ENCODE measurements at places on chromosomes 7 and 10.

DNA sequence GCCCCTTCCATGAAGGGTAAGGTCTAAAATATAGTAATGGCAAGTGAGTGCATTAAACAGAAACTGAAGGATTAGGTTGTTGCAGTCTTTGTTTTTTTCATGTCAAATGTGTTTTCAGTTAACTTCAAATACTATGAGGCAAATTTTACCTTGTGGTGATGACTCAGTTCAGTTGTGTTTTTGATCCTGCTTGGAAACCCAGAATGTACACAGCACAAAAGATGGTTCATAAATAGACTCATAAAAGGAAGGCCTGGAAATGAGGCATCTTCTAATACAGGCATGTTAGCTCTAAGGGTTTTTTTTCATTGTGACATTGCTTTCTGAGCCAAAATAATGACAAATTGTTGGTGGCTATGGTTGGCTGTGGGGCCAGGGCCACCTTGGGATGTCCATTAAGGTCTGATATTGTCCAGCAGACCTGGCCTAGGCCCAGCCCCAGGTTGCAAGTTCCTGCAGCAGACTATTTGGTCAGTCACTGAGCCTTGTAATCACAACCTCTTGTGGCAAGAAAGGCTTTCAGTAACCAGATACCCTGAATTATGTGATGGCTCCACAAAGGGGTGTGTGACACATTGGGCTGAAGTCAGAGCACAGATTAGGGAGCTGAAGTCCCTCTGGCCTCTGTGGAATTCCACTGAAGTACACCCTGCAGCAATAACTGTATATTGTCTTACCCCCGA is 69.0 kb upstream of the SAMD8 start:
- peak; percentile 79 for DNase-seq

- DNase-seq, result no peak
These were observed 27.8 kb downstream of the KLF6 start for GRCh38 chr10:3757250-3757637.

DNA sequence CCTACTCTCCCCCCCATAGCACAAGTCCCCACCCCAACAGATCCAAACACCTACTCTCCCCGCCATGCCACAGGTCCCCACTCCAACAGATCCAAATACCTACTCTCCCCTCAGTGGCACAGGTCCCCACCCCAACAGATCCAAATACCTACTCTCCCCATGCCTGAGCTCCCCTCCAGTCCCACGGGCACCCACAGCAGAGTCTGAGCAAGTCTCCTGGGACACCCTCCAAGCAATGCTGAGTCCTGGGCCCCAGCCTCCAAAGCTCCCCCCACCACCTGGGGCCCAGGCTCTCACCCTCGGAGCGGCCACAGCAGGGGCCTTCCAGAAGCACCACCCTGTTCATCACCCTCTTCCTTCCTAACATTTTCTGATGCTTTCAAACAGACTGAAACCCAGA is 63.9 kb upstream of the DNAAF5 start:
- no peak for DNase-seq

- no peak for DNase-seq
These were observed 77.8 kb downstream of the TBXAS1 start for GRCh38 chr7:139906879-139907278.

DNA sequence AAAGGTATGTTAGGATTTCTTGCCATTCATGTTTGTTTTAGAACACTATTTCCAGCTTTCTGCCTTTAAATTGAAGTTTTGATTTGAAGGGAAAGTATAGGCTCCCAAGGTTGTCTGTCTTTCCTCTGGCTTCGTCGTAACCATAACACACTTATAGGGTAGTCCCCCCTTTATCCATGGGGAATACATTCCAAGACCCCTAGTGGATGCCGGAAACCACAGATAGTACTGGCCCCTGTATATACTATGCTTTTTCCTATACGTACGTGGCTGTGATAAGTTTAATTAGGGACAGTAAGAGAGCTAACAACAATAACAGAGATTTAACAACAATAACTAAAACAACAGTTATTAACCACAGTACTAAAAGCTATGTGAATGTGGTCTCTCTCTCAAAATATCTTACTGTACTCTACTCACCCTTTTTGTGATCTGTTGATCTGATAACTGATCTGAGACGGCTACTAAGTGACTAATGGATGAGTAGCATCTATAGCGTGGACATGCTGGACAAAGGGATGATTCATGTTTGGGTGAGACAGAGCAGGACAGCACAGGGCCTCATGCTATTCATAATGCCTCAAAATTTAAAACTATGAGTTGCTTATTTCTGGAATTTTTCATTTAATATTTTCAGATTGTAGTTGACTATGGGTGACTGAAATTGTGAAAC is 273.1 kb downstream of the AUTS2 start:
- peak; percentile 77 for DNase-seq

All from adipocyte (in vitro differentiated cells).